ENCODE measurements at places on chromosomes 1 and 21.

DNA sequence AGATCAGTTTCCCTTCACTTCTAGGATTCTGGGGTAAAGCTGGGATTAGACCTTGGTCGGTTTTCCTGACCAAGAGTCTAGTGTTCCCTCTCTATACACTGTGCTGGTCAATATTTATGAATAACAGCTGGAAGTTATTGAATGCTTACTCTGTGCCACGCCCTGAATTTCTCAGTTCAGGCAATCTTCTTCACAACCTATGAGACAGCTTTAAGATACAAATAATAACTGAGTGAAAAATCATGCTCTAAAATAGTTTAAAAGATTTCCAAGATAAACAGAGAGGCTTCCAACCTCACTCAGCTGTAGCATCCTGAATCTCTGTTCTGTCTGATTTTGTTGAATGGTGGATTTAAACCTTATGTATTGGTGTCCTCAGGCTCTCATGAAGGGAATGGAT, 72.2 kb downstream of the GNG12 start:
- no peak for DNase-seq

DNA sequence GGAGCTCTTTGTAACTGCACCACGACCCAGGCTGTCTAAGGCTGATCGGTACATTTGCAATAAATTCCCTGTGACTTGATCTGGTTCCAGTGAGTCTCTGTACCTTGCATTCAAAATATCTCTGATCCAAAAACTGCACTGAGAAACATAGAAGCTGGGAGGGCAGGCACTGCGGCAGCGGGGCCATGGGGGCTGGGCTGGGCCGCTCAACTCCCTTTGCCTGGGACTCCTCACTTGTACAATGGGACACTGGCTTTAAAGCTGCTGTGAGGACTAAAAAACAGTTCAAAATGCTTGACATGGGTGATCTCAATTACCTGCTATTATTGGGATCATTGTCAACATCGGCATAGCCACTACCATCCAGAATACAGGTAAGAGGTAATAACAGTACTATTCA, 644.0 kb downstream of the AJAP1 start:
- DNase-seq, result no peak

DNA sequence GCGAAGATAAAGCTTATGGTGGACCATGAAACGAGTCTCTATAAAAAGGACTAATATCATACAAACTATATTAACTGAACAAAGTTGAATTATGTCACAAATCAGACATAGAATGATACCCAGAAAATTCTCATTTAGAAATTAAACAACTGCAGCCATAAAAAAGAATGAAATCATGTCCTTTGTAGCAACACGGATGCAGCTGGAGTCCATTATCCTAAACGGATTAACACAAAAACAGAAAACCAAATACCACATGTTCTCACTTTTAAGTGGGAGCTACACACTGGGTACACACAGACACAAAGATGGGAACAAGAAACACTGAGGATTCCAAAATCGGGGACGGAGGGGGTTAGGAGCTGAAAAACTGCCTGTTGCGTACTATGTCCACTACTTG, 11.5 kb downstream of the COP1 start:
- no peak for DNase-seq

GRCh38 chr1:51088474-51088873, 13.6 kb upstream of the C1orf185 start:
- no peak for DNase-seq

GRCh38 chr1:192559115-192560006, 16.2 kb upstream of the RGS1 start:
- no peak for DNase-seq

DNA sequence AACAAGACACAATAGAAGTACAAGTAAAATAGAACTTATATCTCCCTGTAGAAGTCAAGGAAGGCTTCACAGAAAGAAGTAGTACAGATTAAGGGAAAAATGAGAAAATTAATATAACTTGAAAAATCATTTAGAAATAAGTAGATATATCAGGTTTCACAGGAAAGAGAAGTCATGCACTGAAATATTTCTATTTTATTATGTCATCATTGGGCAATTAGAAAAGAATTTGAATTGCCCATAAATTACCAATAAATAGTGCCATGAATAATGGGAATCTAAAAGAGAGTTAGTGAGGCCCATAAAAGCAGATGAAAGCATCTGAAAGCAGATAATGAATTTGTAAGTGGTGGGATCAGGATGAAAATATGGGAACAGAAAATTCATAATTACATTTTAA, 1597.8 kb downstream of the PLA2G4A start:
- DNase-seq, result no peak

DNA sequence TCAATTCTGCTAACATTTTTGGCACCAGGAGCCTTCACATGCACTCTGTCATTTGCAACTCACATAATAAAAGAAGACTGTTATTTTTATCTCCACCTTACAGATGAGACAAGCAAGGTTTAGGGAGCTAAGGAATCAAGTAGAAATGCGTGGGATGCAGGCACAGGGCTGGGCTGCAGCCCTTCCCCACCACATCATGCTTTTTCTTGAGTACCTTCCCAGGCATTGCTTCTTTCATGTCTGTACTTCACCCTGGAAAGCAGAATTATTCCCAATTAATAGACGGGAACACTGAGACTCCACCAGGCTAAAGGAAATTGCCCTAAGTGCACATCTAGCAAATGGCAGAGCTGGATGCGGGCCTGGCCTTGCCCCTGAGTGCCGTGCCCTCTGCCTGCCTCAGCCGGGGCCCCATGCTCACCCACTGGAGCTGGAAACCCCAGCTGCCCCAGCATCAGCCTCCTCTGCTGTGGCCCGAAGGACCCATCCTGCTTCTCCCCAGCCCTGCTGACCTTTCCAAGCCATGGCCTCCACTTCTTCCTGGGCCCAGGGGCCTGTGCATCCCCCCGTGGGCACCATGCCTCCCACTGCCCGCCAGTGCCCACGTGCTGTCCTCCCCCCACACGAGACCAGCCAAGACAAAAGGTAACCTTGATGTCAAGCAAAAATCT, 257.5 kb downstream of the TOMM20 start:
- no peak for DNase-seq

DNA sequence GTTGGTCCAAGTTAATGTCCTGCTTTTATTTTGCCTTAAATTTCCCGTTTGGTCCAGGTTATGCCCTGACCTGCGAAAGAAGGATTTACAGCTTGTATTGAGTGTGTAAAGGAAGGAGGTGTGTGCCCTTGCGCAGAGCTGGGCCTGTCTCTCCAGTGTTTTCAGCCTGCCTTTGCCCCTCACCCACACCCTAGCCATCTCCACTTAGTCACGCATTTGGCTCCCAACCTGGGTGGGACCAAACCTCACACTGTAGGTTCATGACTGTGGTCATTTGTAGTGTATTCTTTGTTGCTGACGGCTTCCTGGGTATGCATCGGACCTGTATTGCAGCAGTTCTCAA, 572 bp upstream of the SRSF10 start:
- no peak for DNase-seq

- no peak for DNase-seq
Measured at GRCh38 chr1:228089519-228090380, 7.2 kb downstream of the ARF1 start.

GRCh38 chr1:16076031-16076864, 2.8 kb upstream of the FAM131C start:
- DNase-seq, result no peak

All from cortex of kidney (tissue), 1 donor.